ENCODE measurements at places on chromosomes 3 and 15.

GRCh38 chr3:188916934-188917401, 254.8 kb upstream of the TPRG1 start:
- DNase-seq = no peak

DNA sequence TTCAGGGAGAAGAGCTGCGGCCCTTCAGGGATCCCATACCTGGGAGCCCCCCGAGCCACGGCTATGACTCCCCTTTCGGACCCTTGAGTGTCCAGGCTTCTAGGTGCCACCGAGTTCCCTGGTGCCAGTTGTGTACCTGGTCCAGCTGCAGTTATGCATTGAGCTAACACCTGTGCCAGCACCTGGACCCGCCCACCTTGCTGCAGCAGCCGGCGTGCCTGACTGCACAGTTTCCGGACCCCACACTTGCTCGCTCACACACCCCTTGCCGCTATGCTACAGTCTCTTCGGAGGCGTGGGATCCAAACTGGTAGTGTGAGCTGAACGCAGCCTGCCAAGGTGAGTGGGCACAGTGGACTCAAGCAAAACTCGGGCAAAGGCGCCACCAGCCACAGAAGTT, 284.5 kb upstream of the ROBO1 start:
- no peak for DNase-seq

DNA sequence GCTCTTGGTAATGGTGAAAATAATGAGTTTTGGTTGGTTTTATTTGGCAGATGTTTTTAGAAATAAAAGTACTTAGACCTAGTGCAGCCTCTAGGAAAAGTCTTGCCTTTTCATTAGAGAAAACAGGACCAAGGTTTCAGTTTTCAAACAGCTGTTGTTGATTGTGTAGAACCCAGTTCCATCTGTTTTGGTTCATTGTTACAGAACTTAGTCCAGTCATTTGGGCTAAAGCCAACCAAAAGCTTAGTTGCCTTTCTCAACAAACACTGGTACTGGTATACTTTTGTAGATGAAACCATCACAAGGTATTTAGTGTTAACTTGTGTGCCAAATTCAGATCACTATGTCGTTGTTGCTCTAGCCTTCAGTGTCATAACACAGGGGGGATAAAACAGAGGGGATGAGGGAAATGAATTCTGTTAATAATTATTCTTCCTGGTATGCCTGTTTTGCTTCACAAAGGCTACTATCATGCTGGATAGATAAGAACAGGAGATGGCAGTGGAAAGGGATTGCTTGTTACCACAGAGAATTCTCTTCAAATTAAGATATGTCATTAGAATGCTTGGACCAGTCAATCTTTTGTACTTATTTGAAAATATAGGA, 12.6 kb upstream of the APH1B start:
- DNase-seq = no peak

DNA sequence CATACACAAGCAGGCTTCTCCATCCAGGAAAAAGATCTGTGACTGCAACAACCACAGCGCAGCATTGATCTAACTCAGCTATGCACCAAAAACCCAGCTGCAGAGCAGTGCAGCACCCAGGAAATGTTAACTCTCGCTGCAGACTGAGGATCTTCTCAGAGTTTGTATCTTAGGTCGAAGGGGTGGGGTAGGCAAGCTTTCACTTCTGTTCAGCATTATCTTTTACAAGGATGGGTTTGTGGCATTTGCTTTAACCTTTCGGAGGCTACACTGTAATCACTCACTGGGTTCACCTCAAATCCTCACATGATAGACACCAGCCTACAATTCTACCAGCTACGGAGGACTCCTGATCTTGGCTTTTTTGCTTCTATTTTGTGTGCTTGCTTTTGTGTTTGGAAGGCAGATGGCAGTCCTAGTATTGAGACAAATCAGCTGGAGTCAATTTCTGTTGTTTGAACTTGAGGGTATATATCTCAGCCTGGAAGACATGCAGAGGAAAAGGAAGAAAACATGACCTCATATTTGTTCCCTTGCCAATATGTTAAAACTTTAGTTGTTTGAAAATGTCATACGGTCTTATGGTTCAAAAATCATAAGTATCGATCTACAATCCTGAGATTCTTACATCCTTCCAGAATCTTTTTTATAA, 25.2 kb downstream of the LRRK1 start:
- DNase-seq = no peak

DNA sequence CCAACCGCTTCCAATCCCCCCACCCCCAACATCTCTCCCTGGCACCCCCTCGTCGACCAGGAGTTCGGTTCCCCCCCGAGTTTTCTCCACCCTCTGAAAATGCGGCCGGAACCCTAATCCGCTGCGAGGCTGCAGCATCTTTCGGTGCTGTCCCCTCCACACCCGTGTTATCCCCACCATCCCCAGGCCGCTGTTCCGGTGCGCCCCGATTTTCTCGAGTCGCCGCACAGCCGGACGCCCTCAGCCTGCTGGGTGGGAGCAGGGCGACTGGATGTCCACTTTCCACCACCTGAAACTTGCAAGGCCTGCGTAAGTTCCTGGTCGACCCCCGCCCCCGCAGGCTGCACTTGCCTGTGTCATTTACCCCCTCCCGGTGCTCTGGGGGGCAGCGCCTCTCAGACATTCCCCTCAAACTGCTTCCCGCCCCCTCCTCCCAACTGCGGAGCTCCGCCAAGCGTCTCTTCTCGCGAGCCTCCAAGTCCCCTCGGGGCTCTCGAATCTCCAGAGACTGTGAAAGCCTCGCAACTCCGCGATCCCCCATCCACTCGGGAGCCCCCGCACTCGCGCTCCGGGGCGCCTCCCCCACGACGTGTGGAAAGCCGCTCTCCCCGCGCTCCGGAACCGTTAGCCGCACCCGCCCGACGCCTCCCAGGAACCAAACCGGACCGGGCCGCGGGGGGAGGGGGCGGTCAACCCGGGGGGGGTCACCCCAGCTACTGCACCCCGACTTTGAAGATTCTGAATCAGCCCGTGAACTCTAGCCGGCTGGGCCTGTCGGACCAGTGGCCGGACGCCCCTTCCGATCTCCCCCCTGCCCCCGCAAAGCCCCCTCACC, 566 bp downstream of the ETV5 start:
- DNase-seq = no peak

GRCh38 chr3:71955240-71956068, 170.5 kb upstream of the PROK2 start:
- DNase-seq = no peak

GRCh38 chr3:13482106-13482690, 2.1 kb downstream of the HDAC11 start:
- no peak for DNase-seq

DNA sequence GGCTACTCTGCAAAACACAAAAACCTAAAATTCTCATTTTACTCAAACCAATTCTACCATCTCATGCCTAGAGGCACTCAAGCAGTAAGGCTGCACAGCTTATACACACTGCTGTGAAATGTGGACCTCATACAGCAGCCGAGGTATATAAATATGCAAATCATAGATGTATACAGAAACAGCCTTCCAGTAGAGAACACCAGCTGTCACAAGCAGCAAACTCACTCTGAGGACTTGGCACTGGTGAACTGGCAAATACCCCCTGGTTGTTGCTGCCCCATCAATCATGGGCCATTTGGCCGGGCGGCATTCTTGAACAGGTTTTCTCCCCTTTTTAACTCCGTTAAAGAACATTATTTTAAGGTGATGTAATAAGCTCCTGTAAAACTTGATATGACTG, 378.0 kb downstream of the LSAMP start:
- DNase-seq = no peak

- DNase-seq = no peak
Observed at GRCh38 chr15:63140936-63141335, 16.3 kb downstream of the RPS27L start.

DNA sequence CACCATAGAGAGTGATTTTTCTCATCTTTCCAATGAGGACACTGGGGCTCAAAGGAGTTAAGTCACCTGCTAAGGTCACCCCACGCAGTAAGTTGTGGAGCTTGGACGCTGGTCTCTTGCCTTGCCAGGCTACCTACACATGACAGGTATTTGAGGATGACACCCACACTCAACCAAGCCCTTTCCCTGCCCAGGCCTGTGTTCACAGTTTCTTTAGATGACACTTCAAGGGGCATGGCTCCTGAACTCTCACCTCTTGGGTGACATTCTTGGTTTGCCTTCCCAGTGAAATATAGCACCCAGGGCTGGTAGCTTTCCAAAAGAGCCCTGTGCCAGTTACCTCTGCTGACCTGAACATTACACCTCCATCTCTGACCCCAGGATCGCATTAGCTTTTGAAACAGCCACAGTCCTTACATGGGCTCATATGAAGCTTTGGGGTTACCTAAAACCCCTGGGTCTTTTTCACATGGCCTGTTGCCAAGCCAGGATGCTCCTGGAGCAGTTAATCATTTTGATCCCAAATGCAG, 148.0 kb downstream of the RPLP1 start:
- no peak for DNase-seq

- DNase-seq = no peak
Observed at GRCh38 chr3:128328546-128329458, 137.9 kb downstream of the DNAJB8 start.

DNA sequence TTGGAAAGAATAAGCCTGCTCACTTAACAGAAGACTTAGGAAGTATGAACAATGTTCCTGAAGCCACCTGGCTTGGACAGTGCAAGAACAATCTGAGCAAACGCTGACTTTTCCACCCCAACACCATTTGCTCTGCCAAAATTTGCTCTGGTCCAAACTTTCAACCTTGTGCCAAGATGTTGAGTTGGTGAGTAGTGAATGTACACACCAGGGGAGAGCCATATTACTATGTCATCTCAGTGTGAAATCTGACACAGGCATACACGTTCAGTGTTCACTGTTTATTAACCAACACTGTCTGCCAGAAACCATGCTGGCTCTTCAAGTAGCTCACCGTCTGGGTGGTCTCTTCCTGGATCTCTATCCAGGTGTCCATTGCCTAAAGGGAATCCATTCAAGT, 152.9 kb upstream of the LPP start:
- DNase-seq = no peak

DNA sequence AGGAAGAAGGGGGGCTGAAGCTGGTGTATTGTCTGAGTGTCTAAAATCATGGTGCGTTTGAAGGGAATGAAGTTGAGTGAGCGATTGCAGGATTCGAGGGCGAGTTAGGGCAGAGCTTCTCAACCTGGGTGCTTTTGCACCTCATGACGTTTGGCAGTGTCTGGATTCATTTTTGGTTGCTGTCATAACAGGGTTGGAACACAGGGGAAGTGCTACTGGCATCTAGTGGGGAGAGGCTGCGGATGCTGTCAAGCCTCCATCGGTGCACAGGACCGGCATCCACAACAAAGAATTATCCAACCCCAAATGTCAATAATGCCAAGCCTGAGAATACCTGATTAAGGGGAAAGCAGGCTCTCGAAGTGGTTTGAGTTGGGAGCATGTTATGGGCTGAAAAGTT, 120.0 kb downstream of the SLCO3A1 start:
- DNase-seq = no peak

DNA sequence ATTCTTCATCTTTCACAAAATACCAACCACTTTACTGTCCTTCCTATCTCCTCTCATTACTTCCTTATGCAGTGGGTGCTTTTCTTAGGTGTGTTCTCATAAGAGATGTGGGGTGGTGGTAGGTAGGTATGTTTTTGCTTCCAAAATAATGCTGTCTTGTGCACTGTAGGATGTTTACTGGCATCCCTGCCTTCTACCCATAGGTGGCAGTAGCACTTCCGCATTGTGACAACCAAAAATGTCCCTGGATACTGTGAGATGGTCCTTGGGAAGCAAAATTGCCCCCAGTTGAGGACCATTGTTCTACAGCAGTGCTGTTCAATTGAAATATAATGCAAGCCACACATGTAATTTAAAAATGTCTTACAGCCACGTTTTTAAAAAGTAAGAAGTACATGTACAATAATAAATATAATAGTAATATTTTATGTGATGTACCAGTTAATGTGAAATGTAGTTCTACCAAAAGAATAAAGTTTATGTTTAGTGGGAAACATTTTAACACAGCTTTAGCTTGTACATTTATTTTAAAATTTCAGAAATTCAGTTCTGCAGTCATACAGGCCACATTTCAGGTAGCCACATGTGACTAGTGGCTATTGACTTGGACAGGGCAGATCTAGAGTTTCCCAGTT, 75.2 kb downstream of the NEO1 start:
- DNase-seq = no peak

GRCh38 chr15:81113204-81113657, 20.8 kb upstream of the CFAP161 start:
- no peak for DNase-seq

GRCh38 chr3:43372809-43373559, 86.6 kb downstream of the SNRK start:
- no peak for DNase-seq

GRCh38 chr3:50338965-50339364, 1.7 kb downstream of the RASSF1 start:
- DNase-seq = no peak

All from activated T-helper 1 cell treated with Interleukin-2 at 50 U/mL for 16 hours (primary cell).